ENCODE measurements at places on chromosomes 11 and 22.

DNA sequence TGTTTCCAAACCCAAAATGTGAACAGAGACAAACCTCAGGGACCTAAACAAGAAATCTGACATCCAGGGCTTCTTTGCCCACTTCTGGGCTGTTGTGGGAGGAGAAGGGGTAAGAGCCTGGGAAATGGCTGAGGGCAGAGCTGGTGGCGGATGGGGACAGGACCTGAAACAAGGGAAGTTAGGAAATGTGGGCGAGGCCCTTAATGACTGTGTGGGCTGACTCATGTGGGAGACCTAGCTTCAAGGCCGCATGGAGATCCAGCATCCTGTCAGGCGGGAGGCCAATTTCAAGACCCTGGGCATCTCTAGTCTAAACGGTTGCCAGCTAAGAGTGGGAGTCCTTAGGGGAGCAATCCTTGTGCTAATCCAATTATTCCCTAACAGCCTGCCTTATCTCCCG, 2.1 kb upstream of the OAF start:
- no peak for DNase-seq

DNA sequence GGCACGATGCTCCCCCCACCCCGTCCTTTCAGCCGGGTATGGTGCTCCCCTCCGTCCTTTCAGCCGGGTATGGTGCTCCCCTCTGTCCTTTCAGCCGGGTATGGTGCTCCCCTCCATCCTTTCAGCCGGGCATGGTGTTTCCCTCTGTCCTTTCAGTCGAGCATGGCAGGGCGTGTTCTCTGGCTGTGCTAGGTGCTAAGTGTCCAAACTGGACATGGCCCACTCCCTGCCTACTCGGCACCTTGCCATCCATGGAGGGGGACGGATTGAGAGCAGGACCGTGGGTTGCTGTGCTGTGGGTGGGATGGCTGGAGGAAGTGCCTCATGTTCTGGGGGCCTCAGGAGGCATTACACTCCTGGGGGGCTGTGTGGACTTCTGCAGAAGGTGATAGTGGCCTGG, 45.5 kb downstream of the MUC6 start:
- no peak for DNase-seq

DNA sequence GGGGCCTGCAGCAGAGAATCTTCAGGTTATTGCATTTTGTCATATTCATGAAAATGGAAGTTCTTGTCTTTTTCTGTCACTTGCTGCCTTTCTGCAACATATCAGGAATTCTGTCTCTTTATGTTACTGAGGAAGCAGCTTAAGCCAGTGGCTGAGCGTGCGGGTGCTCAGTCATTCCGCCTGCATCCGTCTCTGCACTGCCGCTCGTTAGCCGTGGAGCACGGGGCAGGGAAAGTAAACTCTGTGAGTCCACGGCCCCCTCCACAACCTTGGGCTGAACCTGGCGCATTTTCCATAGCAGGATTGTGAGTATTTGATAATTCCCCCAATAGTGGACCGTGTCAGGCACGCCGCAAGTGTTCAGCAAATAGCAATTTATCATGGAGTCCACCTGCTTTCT, 1007.7 kb downstream of the BRD1 start:
- DNase-seq: no peak

GRCh38 chr11:19938866-19939265, 221.4 kb downstream of the DBX1 start:
- peak; percentile 21 for DNase-seq

DNA sequence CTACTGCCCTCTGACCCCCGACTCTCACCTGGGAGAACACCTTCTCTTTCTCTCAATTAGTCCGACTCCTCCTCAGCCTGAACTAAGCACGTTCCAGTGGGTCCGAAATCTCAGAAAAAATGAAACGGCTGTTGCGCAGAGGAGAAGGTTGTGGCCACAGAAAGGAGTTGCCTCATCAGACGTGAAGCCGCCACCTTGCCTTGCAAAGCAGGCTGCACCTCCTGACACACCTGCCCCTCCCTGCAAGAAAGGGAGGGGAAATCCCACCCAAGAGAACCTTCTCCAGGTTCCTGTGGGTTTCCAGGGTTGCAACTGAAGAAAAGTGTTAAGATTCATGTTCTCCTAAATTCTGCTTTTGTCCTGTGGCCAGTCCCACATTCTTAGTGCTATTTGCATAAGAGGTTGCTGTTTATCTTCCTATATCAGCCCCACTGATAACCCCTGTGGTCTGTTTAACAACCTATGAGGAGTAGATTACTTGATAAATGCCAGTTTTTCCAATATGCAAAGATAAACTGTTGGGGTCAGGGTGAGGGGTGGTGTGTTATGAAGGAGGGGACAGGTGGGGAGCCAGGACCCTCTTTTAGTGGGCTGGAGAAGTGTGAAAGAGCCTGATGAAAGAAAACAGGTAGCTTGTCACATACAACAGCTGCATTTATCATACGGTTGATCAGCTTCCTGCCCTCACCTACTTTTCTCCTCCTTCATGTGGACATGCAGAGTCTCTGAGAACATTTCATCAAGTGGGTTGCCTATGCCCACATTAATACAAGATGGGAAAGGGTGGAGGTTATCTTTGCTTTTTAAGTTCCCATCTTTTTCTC, 18.2 kb downstream of the ZBTB16 start:
- peak; percentile 32 for DNase-seq

DNA sequence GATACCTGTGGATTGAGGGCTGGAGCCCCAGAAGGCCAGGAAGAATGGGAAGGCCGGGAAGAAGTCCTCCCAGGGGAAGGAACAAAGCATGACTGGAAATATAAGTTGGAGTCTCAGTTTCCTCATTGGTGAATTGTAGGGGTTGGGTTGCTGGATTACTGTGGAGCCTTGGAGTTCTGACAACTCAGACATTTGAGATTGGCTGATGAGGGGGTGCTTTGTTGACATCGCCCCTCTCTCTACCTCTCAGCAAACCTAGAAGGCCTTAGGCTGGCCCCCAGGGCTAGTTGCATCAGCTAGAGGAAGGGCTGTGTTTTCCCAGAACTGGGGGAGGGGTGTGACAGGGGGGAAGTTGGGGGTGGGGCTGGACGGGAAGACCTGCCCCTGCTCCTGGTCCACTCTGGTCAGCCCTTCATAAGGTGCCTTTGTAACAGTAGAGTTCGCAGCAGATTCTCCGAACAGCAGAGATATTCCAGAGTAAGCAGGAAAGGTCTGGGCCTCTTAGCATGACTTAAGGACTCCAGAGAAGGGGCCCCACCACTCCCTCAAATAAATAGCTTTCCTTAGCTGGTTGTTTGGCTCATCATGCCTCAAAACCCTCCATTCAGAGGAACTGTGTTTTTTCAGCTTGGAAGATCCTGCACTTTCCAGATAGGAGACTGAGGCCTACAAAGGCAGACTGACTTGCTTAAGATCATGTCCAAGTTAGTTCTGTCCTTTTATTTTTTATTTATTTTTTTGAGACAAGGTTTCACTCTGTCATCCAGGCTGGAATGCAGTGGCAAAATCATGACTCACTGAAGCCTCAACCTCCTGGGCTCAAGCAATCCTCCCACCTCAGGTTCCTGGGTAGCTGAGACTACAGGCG, 12.5 kb upstream of the THRSP start:
- no peak for DNase-seq

GRCh38 chr22:27757928-27758525, 43.5 kb downstream of the MN1 start:
- DNase-seq: no peak

DNA sequence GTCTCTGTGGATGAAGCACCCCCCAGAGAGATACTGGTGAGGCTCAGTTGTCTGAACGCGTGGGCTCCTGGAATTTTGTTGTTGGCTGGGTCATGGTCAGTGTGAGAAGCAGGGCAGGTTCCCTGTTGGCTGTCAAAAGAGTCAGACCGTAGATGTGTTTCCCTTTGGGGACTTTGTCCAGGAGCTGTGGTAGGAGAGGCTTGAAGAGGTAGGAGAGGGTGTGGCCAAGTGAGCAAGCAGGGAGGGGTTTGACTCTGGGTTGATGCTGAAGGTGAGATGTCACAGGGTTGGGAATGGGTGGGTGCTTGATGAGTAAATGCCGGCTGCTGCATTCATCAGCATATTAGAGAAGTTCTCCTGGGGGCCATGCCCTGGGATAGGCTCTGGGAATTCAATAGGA, 803.2 kb downstream of the TBC1D22A start:
- DNase-seq: no peak

GRCh38 chr22:49380828-49381114, 446.9 kb downstream of the BRD1 start:
- DNase-seq: no peak

- no peak for DNase-seq
These were observed 618.9 kb downstream of the BRD1 start for GRCh38 chr22:49208768-49209252.

All from NCI-H774 (cell line).